ENCODE measurements at places on chromosomes 2 and 18. TPM values are rescaled to one million over a fixed set of nuclear protein-coding genes. Genes with fewer than 3 reads are reported as not detected.
A peak's percentile ranks its signal among the peaks of the same experiment; 100 is the strongest.

DNA sequence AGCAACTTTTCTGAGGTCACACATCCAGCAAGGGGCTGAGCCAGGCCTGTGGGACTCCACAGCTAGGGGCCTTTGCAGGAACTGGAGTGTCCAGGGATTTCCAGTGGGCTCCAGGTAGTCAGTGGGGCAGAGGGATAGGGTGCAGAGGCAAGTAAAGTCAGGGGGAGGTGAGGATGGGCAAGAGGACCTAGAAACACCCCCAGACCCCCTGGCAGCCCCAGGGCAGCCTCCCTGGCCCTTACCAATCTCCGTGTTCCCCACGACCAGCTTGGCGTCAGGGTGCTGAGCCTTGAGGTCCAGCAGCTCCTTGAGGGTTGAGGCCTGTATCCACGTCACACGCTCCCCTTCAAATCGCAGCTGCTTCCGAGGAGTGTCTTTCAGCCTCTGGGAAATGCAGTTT is 28.4 kb downstream of the XDH start:
- H3K36me3 ChIP-seq, result peaks cover 42% of the 10 kb centered on the region
- no peak overlapping the region for H3K4me3 ChIP-seq
- no peak for DNase-seq
- H3K4me1 ChIP-seq, result no peaks in the 10 kb centered on the region

DNA sequence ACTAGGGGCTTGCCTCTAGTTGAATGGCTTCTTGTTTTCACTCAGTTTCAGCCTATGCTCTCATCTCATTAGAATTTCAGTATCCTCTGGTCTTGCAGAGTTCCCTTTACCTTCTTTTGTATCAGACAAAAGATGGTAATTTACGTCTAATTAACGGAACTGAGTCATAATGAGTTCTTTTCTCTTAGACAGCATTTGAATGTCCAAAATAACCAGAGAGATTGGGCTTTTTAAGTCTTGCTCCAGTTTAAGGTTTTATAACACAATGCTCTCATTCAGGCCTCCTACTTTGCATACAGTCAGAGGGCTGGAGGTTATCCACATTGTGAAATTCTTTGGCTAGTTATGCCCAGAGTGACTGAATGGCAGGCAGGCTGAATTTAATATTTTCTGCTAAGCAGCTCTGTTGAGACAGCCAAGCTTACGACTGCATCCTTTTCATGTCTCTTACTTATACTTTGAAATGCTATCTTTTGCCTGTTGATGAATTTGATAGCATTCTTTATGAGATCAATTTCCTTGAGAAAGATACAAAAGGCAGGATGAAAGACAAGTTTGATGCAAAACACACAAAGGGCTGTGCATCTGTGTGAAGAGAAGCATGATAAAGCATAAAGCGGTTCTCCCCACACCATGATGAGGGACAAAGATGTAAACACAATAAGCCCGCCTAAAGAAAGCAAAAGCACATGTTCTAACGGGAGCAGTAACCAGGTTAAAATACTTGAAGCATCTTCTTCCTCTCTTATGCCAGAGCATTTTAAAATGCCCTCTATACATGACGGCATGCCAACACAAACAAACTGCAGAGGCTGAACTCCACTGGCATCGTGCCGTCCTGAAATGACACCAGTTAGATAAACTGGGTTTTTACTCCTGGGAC is 90.0 kb downstream of the CDH2 start:
- peak overlapping the region; percentile 20 for H3K4me3 ChIP-seq
- H3K27ac ChIP-seq, result peak overlapping the region; percentile 73
- no peaks in the 10 kb centered on the region for H3K27me3 ChIP-seq
- DNase-seq, result no peak

DNA sequence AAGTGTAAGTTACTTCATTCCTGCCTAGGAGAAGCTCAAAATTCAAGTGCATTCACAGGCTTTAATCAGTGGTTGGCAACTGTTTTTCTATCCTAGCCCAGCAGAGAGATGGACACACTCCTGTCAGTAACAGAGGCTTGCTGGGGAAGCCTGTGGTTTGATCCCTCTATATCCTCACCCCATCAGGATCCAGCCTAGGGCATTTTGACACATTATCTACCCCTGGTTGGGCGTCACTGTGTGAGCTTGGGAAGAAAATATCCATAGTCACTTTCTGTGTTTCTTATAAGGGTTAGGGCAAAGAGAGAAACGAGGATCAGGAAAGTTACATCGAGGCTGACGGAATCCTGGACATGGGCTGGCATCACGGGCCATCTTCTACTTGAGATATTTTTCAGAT is 10.0 kb downstream of the NT5DC4 start:
- no peaks in the 10 kb centered on the region for H3K27me3 ChIP-seq
- no peak for DNase-seq
- H3K27ac ChIP-seq, result no peak overlapping the region
- H3K4me3 ChIP-seq, result no peak overlapping the region
- H3K36me3 ChIP-seq, result no peaks in the 10 kb centered on the region

DNA sequence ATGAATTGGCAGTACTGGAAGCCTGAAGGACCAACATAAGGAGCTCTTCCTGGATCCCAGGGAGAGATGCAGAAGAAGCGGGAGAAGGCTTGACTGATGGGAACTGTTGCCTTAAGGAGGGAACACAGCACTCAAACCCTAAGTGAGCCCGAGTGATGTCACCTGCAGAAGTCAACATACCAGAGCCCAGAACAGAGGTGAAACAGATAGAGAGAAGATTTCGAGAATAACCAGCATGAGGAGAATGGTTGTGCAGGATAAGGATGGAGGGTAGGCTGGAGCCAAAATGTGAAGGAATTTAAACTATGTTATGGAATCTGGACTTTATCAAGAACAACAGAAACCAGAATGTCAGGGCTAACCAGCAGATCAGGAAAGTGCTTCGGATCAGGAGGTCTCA is 463.1 kb upstream of the DDX18 start:
- no peak for DNase-seq
- H3K4me3 ChIP-seq, result no peak overlapping the region
- no peak overlapping the region for H3K27ac ChIP-seq
- H3K36me3 ChIP-seq, result no peaks in the 10 kb centered on the region

Gene FBXO15
- total RNA-seq, result 0.50 TPM

GRCh38 chr2:121253674-121254240 is 31.2 kb downstream of the TFCP2L1 start:
- H3K4me3 ChIP-seq, result no peak overlapping the region
- no peaks in the 10 kb centered on the region for H3K4me1 ChIP-seq
- no peaks in the 10 kb centered on the region for H3K36me3 ChIP-seq
- H3K27ac ChIP-seq, result no peak overlapping the region

GRCh38 chr18:3623769-3624545 is 174.0 kb downstream of the TGIF1 start:
- no peaks in the 10 kb centered on the region for H3K36me3 ChIP-seq
- peaks cover 5% of the 10 kb centered on the region for H3K4me1 ChIP-seq
- peak; percentile 75 for DNase-seq
- H3K4me3 ChIP-seq, result no peak overlapping the region
- H3K27me3 ChIP-seq, result no peaks in the 10 kb centered on the region

Gene DAPL1
- not detected for total RNA-seq

Gene ASB18
- total RNA-seq, result not detected

- H3K27ac ChIP-seq, result no peak overlapping the region
- no peaks in the 10 kb centered on the region for H3K4me1 ChIP-seq
- no peak for DNase-seq
- H3K4me3 ChIP-seq, result no peak overlapping the region
- no peaks in the 10 kb centered on the region for H3K36me3 ChIP-seq
These were observed 253.9 kb downstream of the OSR1 start for GRCh38 chr2:19104503-19104902.

- H3K27me3 ChIP-seq, result no peaks in the 10 kb centered on the region
- H3K4me3 ChIP-seq, result no peak overlapping the region
- no peak overlapping the region for H3K27ac ChIP-seq
- H3K4me1 ChIP-seq, result no peaks in the 10 kb centered on the region
These were observed 268.9 kb downstream of the SP3 start for GRCh38 chr2:173696274-173696673.

GRCh38 chr18:7158216-7158615 is 40.6 kb upstream of the LAMA1 start:
- no peaks in the 10 kb centered on the region for H3K36me3 ChIP-seq
- no peak overlapping the region for H3K4me3 ChIP-seq
- no peak overlapping the region for H3K27ac ChIP-seq
- no peaks in the 10 kb centered on the region for H3K4me1 ChIP-seq
- DNase-seq, result no peak
- no peaks in the 10 kb centered on the region for H3K27me3 ChIP-seq

DNA sequence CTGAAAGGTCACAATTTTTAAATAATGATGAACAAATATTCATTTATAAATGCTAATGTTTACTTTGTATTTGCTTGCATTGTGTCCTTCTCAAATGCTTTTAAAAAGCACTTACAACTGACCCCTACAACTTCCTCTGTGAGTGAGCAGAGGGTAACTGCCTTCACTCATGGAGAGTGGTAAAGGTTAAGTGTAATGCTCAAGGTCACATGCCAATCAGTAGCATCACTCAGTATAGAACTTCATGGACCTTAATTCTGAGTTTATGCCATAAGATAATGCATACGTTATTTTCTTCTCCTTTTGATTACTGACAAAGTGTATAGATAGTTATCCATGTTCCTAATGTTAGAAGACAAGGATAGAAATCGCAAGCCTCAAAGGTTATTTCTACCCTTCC is 91.8 kb upstream of the SERTAD2 start:
- H3K36me3 ChIP-seq, result no peaks in the 10 kb centered on the region
- H3K4me1 ChIP-seq, result peaks cover 17% of the 10 kb centered on the region
- H3K4me3 ChIP-seq, result no peak overlapping the region
- DNase-seq, result no peak
- no peak overlapping the region for H3K27ac ChIP-seq

Gene LYPD1
- 0.47 TPM for total RNA-seq

GRCh38 chr2:74532222-74532621 is 2.5 kb downstream of the HTRA2 start:
- H3K27ac ChIP-seq, result no peak overlapping the region
- no peaks in the 10 kb centered on the region for H3K27me3 ChIP-seq
- no peak overlapping the region for H3K4me3 ChIP-seq
- H3K36me3 ChIP-seq, result peaks cover 2% of the 10 kb centered on the region
- DNase-seq, result no peak

Gene SERPINB13
- not detected for total RNA-seq

DNA sequence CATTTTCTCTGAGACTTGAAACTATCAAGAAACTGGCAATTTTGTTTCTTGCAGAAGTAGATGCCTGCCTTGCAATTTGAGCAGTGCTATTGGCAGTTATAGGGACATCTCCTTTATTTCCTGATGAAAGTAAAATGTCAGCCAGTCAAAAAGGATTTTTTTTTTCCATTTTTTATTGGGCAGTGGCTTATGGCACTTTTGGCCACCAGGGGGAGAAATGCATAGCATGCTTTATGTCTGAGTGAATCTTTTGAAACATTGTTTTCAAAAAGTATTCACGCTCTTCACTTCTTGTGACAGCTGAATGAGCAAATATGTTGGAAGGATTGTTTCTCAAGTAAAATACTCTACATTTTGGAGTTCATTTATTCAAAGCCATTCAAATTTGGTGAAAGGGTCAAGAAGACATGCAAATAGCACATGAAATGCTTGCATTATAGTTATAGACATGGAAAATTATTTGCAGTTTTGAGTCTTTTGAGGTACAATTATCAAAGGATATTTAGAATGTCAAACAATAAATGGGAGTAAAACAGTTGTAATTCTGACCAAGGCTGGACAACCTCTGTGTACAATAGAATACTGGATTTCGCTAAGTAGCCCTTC is 491.0 kb downstream of the CDH2 start:
- DNase-seq, result no peak
- H3K27ac ChIP-seq, result no peak overlapping the region
- H3K4me1 ChIP-seq, result no peaks in the 10 kb centered on the region
- H3K36me3 ChIP-seq, result no peaks in the 10 kb centered on the region
- no peak overlapping the region for H3K4me3 ChIP-seq

Gene ADCYAP1
- total RNA-seq, result 0.08 TPM

DNA sequence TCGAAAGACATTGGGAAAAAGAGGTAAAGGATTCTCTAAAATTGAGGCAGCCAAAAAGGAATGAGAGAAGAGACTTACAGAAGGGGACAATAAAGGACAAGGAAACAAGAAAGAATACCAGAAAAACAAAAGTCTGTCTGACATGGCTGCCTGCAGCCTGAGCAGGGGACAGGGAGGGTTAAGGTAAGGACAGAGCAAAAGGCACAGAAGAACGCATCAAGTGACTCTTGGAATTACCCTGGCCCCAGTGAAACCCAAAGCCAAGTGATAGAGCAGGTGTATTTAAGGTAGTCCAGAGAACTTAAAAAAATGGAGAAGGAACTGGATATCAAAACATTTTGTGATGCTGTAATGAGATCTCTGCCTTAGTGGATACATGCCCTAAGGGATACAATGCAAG is 47.1 kb upstream of the XIRP2 start:
- no peaks in the 10 kb centered on the region for H3K4me1 ChIP-seq
- no peak overlapping the region for H3K4me3 ChIP-seq
- H3K27ac ChIP-seq, result no peak overlapping the region
- no peak for DNase-seq
- no peaks in the 10 kb centered on the region for H3K36me3 ChIP-seq

Gene EFR3B
- 0.33 TPM for total RNA-seq

Measured in liver (tissue), 10 donors.